Type B pancreatic cell (in vitro differentiated cells): ENCODE measurements at places on chromosomes 1 and 21. TPM values are rescaled to one million over a fixed set of nuclear protein-coding genes. Genes with fewer than 3 reads are reported as not detected.

GRCh38 chr1:36576118-36576517, 93.4 kb upstream of the CSF3R start:
- peak; percentile 79 for DNase-seq

RSPH1 gene
- total RNA-seq = 2.1 and 5.2 TPM in 2 replicates

- peak; percentile 92 for DNase-seq
Measured at GRCh38 chr1:27392096-27392777, at the start of gene GPR3. GPR3 (plus strand) TSS chr1:27392622; CDS start chr1:27393799, 1,177 bp downstream.

GRCh38 chr1:40252601-40253000, 4.9 kb downstream of the TMCO2 start:
- DNase-seq = no peak

LCE1B gene
- not detected in 2 replicates for total RNA-seq

- DNase-seq = no peak
Measured at GRCh38 chr1:237664348-237664747, 226.4 kb downstream of the ZP4 start.

DNA sequence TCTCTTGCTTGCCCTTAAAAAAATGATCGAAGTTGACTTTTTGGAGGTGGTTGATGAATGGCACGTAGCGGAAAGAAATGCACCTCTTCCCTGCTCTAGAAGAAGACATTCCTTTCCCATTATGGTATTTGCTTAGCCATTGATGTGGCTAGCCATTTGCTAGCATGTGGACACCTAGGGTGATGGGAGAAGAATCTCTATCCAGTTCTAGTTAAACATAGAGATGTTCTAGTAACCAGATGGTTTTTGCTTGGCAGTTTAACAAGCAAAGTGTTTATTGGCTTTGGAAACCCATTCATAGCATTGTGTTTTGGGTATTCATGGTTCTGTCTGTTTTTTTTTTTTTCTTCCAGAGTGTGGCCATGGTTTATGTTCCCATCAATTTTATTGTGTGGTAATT, 78.9 kb downstream of the KCNJ6 start:
- no peak for DNase-seq

DNA sequence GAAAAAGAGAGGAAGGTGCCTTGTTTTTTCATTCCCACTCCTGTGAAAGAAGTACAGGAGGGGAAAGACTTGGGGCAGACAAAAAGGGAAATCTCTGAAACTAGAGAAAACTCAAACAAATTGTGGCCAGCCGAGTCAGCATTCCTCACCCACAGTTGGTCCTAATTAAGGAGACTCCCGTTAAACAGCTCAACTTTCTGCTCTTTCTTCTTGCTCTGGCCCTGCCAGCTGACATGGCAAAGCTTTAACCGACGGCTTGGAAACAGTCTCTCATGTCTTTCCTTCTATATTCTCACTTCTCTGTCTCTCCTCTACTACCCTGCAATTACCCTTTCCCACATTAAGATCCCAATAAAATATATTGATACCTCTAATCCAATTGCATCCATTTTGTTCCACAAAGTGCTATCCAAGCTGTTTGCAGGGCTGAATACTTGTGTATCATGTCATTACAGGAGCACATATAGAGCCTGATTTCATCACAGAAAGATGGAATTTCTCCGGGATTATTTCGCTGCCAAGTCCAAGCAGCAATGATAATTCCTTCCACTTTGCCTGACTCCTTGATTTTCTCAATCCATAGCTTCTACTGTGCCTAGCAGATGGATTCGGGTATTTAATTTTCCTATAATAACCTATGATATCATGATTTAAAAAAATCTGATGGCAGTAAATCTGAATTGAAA, 65.4 kb upstream of the IPO9 start:
- DNase-seq = no peak

DNA sequence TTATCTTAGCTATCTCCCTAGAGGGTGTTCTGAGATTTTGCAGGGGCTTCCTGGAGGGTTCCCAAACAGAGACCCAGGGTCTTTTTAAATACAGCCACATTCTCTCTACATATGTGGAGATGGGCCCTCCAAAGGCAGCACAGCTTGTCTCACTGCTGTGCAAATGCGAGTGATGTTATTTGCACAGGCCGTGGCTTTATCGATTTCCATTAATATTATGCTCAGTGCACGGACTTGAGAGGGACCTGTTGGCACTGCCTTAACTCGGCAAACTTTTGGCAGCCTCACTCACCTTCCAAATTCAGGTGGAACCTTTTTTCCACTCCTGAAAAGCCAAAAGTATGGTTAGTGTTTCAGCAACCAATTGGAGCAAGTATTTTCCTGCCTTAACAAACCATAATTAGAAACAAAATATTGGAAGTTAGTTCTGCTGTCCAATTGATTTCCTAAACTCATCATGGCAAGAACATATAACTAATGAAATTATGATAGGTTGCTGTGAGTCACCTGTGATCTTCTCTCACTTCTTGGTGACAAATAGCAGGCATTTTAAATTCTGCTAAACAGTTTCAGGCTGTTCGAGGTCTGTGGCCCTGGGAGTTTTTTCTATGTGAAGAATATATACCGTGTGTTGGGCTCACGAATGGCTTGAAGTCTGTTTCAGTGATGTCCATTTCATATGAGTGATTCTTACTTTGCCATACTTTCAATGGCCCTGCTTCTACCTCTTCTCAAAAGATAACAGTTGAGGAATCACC, 10.9 kb downstream of the LHX9 start:
- DNase-seq = no peak

GRCh38 chr1:157399984-157400382, 152.3 kb downstream of the FCRL5 start:
- no peak for DNase-seq
